ENCODE measurements at places on chromosomes 1 and 21.

DNA sequence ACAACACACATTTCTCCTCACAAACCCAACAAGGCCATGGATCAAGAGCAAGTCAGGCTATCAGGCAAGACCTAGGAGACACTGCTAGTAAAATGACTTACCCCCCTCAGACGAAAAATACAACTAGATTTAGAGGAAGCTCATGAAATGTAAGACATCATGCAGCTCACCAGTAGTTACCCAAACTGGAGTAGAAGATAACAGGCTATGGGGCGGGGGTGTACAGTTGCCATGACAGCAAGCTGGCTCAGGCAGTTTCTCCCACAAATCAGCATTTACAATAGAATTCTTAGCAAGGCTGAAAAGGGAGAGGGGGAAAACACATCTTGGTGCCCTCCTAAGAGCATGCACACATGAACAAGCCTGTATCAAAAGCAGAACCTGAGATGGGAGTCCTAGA is 13.9 kb downstream of the TPM3 start:
- DNase-seq: no peak

- DNase-seq: no peak
Observed at GRCh38 chr1:155648207-155649147, 38.5 kb downstream of the MSTO1 start.

DNA sequence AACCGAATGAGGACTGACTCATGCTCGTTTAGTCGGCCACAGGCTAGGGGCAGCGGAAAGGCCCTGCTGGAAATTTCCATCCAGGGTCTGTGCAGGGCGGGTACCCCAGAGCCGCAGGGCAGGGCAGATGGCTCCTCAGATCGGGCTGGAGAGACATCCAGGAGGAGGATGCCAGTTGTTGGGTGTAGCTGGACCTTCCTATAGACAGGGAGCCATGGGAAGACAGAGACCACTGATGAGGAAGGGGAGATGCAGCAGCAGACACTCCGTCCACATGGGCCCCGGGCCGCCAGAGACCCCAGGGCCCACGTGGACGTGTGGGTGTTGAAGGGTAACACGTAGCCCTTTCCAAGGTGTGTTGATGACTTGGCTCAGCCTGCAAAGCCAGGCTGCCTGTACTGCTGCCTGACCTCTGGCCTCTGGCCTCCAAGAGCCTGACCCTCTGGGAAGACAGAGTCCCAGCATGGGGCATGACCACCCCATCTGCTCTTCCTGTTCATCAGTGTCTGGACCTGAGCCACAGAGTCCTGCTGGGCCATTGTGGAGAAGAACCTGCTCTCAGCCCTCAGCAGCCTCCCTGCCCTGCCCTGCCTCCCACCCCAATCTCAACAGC is 4.8 kb downstream of the GNG4 start:
- no peak for DNase-seq

GRCh38 chr21:36321325-36322082 is 1.5 kb downstream of the MORC3 start:
- no peak for DNase-seq

GRCh38 chr21:45341779-45342178 is 54.1 kb upstream of the POFUT2 start:
- DNase-seq: no peak

DNA sequence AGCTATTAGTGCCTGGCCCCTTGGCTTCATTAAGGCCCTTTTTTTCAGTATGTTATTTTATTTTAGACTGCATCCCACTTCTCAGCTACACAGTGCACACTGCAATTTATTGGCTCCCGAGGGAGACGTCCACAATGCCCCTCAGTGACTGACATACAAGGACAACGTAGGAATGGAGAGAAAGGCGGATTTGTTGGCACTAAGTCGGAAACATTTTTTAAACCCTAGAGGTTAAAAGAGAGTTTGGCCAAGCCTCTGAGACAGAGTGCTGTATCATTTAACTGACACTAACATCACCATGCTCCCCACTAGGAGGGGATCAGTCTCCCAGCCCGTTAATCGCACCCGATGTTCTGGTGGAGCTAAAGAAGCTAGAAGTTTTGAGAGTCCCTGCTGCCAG is 45.7 kb upstream of the FOXD3 start:
- DNase-seq: no peak

GRCh38 chr1:59443310-59443709 is 146.4 kb downstream of the FGGY start:
- no peak for DNase-seq

DNA sequence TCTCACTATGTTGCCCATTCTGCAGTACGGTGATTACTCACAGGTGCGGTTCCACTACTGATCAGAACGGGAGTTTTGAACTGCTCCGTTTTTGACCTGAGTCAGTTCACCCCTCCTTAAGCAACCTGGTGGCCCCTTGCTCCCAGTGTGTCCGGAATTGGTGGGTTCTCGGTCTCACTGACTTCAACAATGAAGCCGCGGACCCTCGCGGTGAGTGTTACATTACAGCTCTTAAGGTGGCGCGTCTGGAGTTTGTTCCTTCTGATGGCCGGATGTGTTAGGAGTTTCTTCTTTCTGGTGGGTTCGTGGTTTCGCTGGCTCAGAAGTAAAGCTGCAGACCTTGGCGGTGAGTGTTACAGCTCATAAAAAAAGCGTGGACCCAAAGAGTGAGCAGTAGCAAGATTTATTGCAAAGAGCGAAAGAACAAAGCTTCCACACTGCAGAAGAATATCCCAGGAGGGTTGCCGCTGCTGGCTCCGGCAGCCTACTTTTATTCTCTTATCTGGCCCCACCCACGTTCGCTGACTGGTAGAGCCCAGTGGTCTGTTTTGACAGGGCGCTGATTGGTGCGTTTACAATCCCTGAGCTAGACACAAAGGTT is 17.6 kb upstream of the PARP1 start:
- DNase-seq: no peak

DNA sequence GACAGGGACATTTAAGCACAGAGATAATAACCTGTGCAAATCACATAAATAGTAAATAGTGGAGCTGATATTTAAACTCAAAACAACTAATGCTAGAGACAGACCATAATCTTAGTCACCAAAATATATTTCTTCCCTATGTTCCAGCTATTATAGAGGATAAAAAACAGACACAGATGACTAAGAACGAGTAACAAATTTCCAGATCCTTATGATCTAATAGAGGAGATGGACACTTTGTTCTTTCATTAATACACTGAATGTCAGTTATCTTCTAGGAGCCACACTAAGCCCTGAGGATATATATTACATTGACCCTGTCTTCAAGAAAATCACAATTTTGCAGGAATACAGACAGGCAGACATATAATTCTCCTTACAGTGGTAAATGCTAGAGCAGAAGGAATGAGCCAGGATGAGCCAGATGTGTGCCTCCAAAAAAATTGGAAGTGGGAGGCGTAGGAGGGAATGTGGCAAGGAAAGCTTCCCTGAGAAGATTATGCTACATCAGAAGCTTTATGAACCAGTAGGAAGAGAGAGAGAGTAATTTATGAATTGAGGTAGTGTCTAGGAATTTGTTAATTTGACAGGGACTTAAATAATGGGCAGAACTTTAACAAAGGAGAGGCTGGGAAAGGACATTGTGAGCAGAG is 395.4 kb upstream of the BEND5 start:
- no peak for DNase-seq

GRCh38 chr1:158058237-158058985 is 65.0 kb downstream of the KIRREL1 start:
- DNase-seq: no peak

- no peak for DNase-seq
Observed at GRCh38 chr1:92990828-92991227, 29.6 kb upstream of the DIPK1A start.

GRCh38 chr1:161188381-161188780 is 10.5 kb downstream of the ADAMTS4 start:
- no peak for DNase-seq

DNA sequence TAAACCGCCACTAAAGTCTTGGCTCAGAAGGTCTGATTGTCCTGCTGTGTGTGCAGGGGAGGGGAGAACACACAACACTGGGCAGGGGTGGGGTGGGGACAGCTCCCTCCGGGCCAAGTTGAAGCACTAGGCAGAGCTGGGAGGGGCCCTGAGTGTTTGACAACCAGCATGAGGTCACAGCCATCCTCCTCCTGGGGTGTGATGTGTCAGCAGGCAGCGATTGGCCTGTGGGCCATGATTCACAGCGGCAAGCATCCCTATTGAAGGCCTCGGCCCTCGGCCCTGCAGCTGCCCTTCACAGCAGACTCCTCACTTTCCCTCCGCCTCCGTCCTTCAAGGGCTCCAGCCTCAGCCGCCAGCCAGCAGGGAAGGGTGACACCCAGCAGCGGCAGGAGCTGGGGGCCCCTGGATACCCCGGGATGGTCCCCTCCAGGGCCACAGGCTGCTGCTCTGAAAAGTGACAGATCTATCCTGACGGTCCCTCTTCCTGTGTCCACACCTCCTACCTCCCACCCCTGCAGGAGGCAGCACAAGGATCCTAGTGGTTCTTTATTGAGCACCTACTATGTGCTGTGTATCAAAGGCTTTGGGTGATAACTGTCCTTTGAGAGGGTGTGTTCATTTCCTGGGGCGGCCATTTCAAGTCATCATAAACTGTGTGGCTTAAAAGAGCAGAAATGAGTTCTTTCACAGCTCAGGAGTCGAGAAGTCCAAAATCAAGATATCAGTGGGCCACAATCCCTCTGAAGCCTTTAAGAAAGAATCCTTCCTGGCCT is 66.0 kb upstream of the SLC25A33 start:
- DNase-seq: no peak

DNA sequence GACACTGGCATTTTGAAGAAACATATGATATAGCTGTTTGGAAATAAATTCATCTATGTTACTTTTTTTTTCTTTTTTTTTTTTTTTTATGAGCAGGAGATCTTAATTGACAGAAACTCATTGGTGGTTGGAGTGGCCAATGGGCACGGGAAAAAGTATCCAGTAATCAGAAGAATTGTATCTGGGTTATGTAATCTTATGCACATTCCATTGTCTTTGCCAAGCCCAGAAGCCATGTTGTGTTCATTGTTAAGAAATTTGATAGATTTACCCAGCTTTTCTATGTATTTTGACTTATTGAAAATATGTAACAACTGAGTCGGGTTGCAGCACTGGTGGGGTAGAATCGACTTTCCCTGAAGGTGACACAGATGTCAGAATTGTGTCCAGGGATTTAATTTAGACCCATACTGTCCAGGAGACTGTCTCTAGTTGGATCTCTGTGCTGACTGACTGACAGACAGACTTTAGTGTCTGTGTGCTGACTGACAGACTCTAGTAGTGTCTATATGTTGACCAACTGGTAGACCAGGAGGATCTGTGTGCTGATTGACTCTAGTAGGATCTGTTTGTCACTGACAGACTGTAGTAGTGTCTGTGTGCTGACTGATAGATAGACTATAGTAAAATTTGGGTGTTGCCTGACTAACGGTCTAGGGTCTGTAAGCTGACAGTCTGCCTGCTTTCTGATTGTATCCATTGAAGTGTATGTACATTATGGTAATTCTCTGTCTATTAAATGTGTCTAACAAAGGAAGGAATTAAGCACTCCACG is 12.3 kb upstream of the C4BPB start:
- no peak for DNase-seq

GRCh38 chr1:247281001-247281574 is 25.2 kb downstream of the VN1R5 start:
- no peak for DNase-seq
